ENCODE measurements at places on chromosomes 6 and 20.

GRCh38 chr6:143264986-143265764, 185.3 kb downstream of the ADAT2 start:
- no peak for DNase-seq

- no peak for DNase-seq
These were observed 353.8 kb upstream of the CNR1 start for GRCh38 chr6:88520017-88520338.

DNA sequence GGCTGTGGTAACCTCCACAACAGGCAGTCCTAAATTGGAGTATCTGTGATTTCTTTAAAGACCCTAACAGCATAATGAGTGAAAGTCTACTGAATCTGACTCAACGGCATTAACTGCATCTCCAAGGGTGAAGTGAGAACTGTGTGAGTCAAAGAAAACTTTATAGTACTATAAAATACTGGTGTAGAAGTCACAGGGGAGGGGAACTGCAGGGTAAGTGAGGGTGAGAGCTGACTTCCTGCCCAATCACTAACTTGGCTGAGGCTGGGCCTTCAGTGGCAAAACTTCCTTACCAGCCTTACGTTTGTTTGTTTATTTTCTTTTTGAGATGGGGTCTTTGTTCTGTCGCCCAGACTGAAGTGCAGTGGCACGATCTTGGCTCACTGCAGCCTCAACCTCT, 109.8 kb downstream of the PTPRK start:
- no peak for DNase-seq

DNA sequence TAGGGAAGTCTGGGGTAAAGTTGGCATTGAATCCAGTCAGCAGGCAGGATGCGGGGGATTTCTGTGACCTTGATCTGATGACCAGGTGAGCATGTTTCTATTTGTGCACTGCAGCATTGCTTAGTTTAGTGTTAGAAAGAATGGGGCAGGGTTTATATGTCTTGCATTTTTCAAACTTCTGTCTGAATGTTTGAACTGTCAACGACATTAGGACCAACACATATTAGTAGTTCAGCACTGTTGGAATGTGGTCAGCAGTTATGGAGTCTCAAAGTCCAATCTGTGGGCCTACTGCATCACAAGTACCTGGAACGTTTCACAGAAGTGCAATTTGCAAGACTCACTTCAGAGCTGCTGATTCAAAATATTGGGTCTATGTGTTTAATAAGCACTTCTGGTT, 276.6 kb upstream of the BMP2 start:
- DNase-seq, result no peak

GRCh38 chr6:41984623-41985022, 43.0 kb upstream of the CCND3 start:
- no peak for DNase-seq

DNA sequence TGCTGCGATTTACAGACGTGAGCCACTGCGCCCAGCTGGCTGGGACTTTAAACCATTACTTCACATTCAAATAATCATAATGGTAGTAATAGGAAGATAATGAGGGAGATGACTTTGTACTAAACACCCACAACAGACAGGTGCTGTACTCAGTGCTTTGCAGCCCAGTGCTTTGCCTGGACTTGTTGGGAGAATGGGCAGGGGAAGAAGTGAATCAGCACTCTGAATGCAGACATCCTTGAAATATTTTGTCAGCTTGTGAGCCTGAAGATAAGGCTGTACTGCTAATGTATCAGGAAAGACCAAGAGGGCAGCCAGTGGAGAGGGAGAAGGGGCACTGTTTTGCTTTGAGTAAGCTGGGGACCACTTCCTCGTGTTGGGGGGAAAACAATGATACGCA, 17.4 kb downstream of the NKX2-2 start:
- no peak for DNase-seq

DNA sequence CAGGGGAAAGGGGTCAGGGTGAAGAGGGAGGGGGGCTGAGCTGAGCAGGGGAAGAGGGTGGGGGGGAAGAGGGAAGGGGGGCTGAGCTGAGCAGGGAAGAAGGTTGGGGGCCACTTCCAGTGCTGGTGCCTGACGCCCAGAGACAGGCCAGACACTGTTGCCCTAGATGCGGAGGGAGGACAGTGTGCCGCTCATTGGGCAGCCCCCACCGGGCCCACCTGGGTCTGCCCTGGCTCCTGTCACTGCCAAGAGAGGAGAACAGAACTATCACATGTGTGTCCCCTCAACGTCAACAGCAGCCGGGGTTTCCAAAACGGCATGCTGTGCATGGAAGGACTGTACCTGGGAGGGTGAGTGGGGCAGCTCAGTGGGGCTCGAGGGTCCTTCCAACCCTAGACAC, 342.1 kb downstream of the CDH4 start:
- DNase-seq, result no peak

DNA sequence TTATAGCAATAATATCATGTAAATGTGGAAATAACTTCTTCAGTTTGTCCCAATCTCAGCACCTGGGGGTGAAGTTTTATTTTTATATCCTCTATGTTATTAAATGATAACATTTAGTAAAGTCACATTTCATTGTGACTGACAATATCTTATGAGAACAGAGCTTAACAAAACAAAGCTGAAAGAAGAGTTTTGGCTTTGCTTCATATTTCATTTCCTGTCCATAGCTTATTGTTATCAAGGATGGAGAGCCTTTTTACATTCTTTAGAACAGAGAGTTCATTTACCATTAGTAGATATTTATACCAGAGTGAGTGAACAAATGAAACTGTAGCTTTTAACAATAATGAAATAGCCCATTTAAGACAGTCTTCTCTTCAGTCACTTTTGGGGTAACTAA, 231.9 kb upstream of the SGK1 start:
- no peak for DNase-seq

DNA sequence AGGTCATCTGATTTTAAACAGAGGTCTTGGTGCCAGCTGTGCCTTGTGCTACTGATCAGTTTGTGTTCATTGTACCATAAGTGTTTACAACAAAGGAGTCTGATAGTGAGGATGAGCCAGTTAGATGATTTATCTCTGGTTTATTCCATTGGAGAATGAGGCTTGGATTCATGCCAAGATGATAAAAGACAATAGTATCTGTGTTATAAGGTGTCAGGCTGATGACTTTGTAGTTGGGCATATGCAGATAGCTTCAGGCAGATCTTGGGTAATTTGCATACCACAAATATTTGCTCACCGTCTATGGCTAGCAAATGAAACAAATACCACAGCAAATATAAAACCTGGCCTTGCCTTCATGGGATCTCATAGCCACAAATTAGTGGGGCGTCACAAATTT, 43.3 kb upstream of the PHACTR2 start:
- DNase-seq, result no peak

DNA sequence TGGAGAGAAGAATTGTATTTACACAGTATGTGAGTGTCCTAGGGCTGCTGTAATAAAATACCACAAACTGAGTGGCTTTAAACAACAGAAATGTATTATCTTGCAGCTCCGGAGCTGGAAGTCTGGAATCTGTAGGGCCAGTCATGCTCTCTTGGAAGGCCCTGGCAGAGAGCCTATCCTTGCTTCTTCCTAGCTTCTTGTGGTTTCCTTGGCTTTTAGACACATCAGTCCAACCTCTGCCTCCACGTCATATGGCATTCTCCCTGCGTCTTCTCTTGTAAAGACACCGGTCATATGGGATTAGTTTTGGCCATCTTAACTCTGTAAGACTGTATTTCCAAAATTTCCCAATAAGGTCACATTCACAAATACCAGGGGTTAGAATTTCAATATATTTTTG, 10.8 kb downstream of the FNDC1 start:
- no peak for DNase-seq

- no peak for DNase-seq
These were observed 53.4 kb downstream of the PTCHD4 start for GRCh38 chr6:48057601-48058000.

GRCh38 chr6:95248499-95248898, 328.8 kb upstream of the MANEA start:
- no peak for DNase-seq

GRCh38 chr20:8952721-8953120, 116.2 kb upstream of the PLCB4 start:
- DNase-seq, result no peak

- no peak for DNase-seq
These were observed 74.0 kb upstream of the SAMD5 start for GRCh38 chr6:147434516-147434915.

- DNase-seq, result peak; percentile 51
These were observed 48.3 kb downstream of the PTPN1 start for GRCh38 chr20:50558483-50558925.

DNA sequence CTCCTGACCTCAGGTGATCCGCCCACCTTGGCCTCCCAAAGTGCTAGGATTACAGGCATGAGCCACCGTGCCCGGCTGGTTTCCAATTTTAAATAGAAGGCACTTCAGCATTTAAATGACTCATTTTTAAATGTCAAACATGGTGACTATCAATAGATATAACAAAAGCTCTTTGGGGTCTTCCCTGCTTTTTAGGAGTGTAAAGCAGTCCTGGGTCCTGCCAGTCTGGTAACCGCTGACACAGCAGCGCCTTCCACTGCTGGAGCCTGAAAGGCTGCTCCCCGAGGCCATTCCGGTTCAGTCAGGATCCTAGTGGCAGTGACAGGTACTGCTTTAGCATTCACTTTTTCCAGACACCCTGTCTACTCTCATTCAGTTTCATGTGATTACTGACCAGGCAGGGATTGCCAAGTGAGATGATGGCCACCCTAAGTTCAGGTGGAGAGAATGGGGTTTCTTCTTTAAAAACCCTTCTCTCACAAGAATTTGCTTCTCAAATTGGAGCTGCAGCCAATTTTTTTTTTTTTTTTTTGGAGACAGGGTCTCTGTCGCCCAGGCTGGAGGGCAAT, 5.1 kb downstream of the DIDO1 start:
- no peak for DNase-seq

DNA sequence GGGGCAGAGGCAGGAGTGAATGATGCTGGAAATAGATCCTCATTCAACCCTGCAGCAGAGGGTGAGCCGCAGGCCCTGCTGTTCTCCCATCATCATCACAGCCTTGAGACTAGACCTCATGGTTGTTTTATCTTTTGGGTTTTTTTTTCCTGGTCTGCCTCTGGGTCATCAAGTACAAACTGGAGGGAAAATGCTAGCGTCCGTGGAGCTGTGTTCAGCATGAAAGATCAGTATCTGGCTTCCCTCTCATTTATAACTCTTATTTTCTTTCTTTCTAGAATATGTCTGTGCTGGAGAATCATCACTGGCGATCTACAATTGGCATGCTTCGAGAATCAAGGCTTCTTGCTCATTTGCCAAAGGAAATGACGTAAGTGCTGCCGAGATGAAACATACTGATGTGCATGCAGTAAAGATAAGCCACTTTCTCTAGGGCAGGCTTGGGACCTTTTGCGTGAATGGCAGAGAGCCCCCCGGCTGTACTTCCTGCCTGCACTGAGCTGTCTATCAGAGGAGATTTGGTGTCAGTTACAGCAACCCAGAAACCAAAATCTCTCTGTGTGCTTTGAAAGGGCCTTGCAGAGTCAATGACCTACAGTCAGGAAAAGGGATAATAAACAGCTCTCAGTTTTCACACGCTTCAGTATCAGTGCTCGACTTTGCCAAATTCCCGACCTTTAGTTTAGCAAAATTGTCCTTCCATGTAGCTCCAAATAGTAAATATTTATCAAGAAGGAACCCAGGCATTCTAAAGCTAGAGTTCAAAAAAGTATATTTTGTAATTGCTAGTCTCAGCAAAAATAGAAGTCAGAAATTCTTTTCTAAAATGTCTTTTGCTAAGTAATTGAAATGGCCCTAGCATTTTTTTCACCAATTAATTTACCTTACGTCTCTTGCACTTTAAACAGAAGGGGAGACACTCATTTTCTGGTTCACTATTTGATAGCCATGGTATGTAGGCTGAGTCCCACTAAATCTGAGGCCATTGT, 76.3 kb downstream of the MTFR2 start:
- DNase-seq, result no peak

GRCh38 chr6:42545226-42545773, 18.5 kb upstream of the UBR2 start:
- DNase-seq, result no peak

DNA sequence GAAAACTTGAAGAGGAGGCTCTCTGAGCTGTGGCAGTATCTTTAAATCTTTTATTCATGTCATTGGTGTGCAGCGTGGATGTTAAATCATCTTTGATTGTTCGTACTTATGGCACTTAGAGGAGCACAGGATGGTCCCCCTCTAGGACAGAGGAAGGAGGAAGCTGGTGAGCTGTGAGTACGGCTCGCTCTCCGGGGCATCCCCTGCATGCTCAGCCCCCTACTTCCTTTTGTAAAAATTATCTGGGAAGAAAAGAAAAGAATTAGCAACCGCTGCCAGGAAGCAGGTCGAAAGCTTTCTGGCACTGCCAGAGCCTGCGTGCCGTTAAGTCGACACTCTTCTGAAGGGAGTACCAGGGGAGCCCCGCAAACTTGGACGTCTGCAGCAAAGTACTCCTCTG, 158.5 kb downstream of the SYNDIG1 start:
- DNase-seq, result no peak

- no peak for DNase-seq
These were observed 63.2 kb upstream of the ARMH2 start for GRCh38 chr6:24861934-24862333.

GRCh38 chr20:38843346-38843745, 37.8 kb downstream of the PPP1R16B start:
- DNase-seq, result no peak

DNA sequence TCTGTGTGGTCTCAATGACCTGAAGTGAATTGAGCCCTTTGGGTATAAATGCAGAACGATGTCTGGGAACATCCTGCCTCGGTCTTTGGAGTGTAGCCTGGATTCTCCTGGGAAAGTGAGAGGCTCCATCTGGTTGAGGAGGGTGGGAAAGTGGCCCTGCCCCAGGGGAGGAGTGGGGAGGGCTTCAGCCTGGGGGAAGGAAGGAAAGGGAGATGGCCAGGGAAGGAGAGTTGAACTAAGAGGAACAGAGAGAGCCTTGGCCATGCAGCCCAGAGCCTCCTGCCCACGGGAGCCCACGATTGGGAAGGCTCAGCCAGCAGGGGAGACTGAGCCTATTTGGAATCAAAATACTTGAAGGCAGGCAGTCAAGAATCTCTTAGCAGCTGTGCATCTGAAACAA, 2.3 kb upstream of the EPB41L1 start:
- DNase-seq, result no peak

DNA sequence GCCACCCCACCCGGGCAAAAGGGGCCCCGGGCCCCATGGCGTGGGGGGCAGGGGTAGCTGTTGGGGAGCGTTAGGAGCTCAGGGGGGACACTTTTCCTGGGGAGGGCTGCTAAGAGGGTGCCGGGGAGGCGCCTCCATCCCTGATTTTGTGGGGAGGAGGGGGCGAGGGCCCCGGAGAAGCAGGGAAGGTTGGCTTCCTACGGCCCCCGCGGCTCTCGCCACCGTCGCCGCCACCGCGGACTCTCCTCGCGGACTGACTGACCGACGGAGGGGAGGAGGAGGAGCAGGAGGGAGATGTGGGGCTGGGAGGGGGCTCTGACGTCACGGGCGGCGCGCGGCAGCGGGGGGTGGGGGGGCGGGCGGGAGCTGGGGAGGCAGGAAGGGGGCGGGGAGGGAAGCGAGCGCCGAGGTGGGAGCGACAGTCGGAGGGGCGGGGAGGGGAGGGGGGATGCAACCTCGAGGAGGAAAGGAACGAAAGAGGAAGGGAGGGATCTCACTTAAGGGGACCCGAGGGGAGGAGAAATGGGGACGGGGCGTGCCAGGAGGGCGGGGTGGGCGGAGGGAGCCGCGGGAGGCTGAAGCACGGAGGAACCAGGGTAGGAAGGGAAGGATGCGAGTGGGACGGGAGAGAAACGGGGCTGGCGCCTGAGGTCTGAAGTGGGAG, 5.1 kb downstream of the GABBR1 start:
- DNase-seq, result peak; percentile 69

- DNase-seq, result no peak
These were observed 4.1 kb upstream of the SIRPG start for GRCh38 chr20:1661542-1662299.

All from 8988T (cell line).